ENCODE measurements at places on chromosomes 3 and 15.

- no peak for DNase-seq
Observed at GRCh38 chr15:77406846-77407245, 13.1 kb downstream of the PEAK1 start.

GRCh38 chr15:34266751-34267150 is 41.9 kb downstream of the EMC4 start:
- DNase-seq, result no peak

DNA sequence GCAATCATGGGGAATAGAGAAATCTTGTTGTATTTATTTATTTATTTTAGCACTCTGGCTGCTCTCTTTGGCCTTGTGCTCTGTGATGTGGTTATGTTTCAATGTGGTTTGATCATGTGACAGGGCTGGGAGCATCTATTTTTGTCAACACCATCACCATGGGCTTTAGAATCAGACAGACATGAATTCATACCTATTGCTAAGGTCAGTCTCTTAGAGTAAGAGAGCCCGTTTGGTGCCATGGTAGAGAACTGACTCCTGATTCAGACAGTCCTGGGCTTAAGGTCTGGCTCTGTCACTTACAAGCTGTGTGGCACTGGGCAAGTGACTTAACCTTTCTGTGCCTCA is 157.0 kb downstream of the RYR3 start:
- DNase-seq, result no peak

- no peak for DNase-seq
Observed at GRCh38 chr3:9806688-9807589, 3.1 kb upstream of the TTLL3 start.

DNA sequence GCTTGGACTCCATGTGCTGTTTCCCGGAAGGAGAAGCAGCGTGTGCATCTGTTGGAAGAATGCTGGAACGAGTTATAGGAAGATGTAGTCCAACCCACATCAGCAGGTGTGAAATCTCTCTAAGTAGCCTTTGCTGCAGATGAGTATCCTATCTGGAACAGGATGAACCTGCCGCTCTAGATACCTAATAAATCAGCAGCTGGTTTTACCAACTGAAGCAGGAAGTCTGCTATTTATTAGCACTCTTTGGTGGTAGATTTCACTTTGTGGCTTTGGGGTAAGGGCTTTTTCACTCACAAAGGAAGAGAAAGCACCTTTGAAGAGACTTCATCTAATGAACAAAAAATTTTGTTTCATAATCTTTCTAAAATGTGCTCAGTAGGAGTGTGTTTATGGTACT is 66.4 kb downstream of the DCUN1D1 start:
- DNase-seq, result no peak

GRCh38 chr15:52653431-52653964 is 25.7 kb downstream of the ATOSA start:
- DNase-seq, result peak; percentile 32

GRCh38 chr15:66057089-66057488 is 187.8 kb downstream of the RAB11A start:
- no peak for DNase-seq

GRCh38 chr3:21062831-21063294 is 688.1 kb downstream of the ZNF385D start:
- DNase-seq, result no peak

DNA sequence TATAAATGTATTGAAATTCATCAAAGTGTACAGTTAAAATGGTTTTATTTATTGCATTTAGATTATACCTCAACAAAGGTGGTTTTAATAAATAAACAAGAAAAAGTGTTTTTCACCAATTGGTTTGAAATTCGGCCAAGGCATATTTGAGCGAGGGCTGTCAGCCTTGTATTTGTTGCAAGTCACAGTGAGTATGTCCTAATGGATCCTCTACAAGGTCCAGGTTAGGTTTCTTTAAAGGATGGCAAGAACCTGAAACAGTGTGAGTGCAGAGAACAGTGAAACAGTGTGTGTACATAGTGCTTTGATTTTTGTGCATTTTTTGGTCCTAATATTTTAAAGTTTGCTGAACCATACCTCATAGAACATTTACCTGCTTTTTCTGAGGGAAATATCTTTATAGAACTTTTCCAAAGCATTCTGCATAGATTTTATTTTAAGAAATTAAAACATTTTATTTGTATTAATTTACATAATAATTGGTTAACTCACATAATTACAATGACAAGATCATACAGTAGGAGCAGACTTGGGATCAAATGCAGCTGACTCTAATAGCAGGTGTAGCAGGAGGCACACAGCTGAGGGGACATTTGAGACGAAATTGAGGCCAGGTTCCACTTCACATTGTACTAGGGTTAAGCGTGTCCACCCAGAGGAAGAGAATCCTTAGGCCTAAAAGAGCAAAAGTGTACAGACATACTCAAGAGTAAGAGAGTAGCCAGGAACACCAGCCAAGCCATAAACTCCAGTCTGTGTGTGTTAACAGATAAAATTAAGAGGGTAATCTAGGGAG is 428.8 kb upstream of the TPRG1 start:
- DNase-seq, result no peak

DNA sequence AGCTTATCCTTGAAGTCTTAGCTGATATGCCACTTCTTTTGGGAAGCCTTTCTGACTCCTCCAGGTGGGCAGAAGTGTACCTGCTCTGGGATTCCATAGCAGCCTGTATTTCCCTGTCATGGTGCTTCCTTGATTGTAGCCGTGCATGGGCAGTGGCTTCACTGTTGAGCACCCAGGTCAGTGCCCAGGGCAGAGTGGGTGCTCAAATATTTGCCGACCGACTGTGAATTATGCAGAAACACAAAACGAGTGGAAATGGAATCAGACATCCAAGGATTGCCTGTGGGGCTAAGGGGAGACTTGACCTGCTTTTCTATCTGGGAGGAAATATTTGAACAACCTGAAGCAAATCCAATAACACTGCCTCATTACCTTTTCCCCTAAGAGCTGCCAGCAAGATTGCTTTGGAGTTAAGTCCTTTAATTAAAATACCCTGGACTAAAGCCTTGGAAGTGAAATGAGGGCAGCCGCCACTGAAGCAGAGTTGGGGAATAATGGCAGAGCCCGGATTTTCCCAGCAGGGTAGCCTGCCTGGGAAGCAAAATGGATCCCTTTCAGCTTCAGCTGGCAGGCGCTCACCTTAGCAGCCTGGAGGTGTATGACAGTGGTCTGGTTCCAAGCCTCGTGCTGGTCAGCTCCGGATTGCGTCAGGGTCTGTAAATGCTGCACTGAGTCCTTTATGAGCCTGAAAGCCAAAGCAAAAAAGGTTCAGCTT is 14.9 kb downstream of the ACOX2 start:
- no peak for DNase-seq

DNA sequence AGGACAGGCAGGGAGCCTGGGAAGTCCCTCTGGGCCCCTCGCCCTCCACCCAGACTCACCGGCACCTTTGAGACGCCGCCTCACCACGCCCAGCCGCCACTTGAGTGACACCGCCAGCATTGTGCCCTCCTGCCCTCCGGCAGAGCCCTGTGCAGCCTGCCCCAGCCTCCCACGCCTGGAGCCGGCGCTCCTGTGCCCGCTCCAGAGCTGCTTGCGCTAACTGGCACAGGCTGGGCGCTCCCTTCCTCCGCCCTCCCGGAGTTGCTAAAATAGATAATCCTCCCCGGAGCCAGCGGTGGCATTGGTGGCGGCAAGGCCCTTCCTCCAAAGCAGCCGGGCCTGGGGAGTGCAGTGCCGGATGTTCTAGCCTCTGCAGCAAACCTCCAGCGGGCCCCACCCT is 15.7 kb upstream of the GRIP2 start:
- no peak for DNase-seq

- no peak for DNase-seq
Observed at GRCh38 chr15:93649691-93650235, 560.8 kb upstream of the RGMA start.

DNA sequence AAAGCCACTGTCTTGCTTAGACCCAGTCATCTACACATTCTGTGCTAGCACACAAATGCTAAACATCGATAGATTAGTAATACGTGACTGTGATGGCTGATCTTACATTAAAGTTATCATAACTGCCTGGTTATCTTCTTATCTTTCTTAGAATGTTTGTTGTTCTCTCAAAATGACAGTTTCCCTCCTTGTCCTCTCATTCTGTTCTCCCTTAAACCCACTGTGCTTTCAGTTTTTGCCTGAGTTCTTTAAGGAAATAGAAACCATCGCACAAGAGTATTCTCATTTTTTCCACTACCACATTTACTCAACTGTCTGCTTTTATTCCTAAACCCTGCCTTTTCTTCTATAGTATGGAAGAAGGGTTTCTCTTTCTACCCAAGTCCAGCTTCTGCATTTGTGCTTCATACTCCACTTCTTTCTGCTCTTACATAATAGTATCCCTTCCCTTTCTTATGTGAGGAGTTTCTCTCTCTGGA is 17.1 kb downstream of the STX19 start:
- no peak for DNase-seq

GRCh38 chr3:20516311-20516710 is 330.3 kb upstream of the SGO1 start:
- DNase-seq, result no peak

- DNase-seq, result no peak
Observed at GRCh38 chr3:64888840-64889392, 201.1 kb upstream of the ADAMTS9 start.

DNA sequence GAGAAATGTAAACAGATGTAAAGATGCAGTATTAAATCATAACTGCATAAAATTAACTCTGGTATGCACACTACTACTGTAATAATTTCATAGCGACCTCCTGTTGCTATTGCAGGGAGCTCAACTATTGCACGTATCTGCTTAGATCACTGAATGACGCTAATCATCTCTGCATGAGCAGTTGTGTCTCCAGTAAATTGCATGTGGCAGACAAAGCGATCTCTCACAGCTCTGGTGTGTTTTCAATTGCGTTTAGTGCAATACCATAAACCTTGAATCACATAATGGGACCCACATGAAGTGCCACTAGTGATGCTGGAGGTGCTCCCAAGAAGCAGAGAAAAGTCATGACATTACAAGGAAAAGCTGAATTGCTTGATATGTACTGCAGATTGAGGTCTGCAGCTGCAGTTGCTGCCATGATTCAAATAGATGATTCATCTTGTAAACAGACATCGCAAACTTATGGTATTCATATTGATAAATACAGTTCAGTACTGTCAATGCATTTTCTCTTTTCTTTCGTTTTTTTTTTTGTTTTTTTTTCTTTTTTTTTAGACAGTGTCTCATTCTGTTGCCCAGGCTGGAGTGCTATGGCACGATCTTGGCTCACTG is 30.2 kb upstream of the LCTL start:
- no peak for DNase-seq

DNA sequence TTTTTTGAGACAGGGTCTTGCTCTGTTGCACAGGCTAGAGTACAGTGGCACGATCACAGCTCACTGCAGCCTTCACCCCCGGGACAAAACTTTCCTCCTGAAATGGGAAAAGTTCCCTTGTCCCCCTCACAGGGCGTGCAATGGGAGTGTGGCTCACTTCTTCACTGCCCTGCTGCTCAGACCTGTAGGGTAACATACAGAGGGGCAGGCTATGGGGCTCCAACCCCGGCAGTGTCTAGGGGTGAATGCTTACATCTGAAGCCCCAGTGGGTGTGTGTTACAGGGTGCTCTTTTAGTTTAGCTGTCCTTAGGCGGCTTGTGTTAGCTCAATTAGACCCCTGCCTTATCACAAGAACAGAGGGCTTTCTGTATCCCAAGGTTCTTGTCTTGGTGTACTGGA is 157.3 kb downstream of the RBPMS2 start:
- DNase-seq, result no peak

- no peak for DNase-seq
Observed at GRCh38 chr3:32366638-32367397, 24.8 kb upstream of the CMTM7 start.
